Dorsolateral prefrontal cortex (tissue), 122 donors: ENCODE measurements at places on chromosomes 16 and 17.

- DNase-seq, result no peak
Measured at GRCh38 chr17:59512844-59513385, 52.5 kb upstream of the DHX40 start.

GRCh38 chr16:80377096-80377956 lies 163.5 kb upstream of the DYNLRB2 start:
- no peak for DNase-seq

- DNase-seq, result no peak
Measured at GRCh38 chr17:74027444-74027843, 176.0 kb upstream of the RPL38 start.

DNA sequence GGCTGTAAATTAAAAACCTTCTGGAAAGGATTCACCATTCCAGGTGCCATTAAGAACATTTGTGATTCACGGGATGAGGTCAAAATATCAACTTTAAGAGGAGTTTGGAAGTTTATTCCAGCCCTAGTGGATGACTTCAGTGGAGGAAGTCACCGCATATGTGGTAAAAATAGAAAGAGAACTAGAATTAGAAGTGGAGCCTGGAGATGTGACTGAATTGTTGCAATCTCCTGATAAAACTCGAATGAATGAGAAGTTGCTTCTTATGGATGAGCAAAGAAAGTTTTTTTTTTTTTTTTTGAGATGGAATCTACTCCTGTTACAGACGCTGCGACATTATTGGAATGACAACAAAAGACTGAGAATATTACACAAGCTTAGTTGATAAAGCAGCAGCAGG lies 26.7 kb downstream of the CCL4 start:
- no peak for DNase-seq

GRCh38 chr16:57994778-57995177 lies 5.7 kb downstream of the ZNF319 start:
- DNase-seq, result no peak

GRCh38 chr17:11823862-11824261 lies 173.4 kb downstream of the ZNF18 start:
- no peak for DNase-seq

DNA sequence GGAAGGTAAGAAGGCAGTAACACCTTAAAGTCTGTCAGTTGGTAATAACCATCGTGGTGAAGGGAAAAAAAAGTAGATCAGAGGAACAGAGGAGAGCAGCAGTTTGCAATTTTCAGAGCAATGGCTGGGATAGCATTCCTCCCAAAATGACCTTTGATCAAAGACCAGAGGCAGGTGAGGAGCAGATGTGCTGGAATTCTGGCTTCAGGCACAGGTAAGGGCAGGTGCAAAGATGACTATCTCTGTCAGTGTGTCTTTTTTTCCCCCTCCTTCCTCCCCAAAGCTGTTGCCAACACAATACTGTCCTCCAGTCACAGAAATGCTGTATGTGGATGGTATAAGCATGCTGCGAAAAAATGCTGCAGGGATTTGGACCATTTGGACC lies 166.7 kb downstream of the XYLT1 start:
- no peak for DNase-seq

- no peak for DNase-seq
Measured at GRCh38 chr16:1466968-1467521, 7.8 kb downstream of the CLCN7 start.

- DNase-seq, result no peak
Measured at GRCh38 chr17:40130352-40131042, 8.7 kb downstream of the MSL1 start.

- DNase-seq, result no peak
Measured at GRCh38 chr16:2857451-2858244, at the start of gene PRSS22. Gene PRSS22 (minus strand): TSS chr16:2858170. CDS start chr16:2858104, 66 bp downstream.

GRCh38 chr16:28494121-28494851 lies at the start of gene APOBR:
Gene APOBR (plus strand): TSS chr16:28494643. CDS start chr16:28494682, 39 bp downstream.
- no peak for DNase-seq

GRCh38 chr17:57499648-57500049 lies 243.3 kb downstream of the MSI2 start:
- DNase-seq, result no peak

DNA sequence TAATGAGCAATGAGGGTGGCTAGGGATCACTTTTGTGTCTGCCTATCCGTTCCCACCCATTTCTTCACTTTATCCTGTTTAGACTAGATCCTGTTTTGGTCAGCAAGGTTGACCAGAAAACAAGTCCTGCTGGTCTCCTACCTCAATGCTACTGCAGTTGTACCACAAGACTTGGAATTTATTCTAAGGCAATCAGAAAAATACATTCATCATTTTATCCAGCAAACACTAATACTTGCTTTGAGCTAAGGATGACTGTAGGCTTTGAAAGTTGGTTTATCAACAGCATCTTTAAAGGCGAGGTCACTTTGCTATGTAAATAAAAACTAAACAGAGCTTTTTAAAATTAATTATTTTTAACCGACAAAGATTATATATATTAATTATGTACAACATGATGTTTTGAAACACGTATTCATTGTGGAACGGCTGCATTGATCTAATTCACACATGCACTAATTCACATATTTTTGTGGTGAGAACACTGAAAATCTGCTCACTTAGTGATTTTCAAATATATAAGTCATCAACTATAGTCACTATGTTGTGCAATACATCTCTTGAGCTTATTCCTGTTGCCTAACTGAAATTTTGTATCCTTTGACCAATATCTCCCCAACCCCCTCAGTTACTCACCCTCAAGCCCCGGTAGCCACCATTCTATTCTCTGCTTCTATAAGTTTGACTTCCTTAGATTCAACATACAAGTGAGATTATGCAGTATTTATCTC lies 125.9 kb upstream of the HS3ST3A1 start:
- no peak for DNase-seq

- DNase-seq, result no peak
Measured at GRCh38 chr17:70855401-70856054, 686.2 kb downstream of the KCNJ2 start.

DNA sequence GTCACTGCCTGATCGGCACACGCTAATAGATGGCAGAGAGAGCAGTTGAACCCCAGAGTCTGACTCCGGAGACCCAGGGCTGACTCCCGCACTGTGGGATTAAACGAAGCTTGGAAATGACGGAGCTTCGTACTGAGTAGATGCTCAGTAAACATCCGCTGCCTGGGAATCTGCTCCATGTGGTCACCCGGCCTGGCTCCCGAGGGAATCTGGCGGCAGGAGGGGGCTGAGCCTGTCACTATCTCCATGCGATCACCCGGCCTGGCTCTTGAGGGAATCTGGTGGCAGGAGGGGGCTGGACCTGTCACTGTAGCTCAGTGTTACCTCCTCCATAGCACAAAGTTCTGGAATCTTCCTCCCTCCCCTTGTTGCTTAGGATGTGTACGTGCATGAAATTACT lies 139.7 kb upstream of the CIBAR2 start:
- DNase-seq, result no peak

DNA sequence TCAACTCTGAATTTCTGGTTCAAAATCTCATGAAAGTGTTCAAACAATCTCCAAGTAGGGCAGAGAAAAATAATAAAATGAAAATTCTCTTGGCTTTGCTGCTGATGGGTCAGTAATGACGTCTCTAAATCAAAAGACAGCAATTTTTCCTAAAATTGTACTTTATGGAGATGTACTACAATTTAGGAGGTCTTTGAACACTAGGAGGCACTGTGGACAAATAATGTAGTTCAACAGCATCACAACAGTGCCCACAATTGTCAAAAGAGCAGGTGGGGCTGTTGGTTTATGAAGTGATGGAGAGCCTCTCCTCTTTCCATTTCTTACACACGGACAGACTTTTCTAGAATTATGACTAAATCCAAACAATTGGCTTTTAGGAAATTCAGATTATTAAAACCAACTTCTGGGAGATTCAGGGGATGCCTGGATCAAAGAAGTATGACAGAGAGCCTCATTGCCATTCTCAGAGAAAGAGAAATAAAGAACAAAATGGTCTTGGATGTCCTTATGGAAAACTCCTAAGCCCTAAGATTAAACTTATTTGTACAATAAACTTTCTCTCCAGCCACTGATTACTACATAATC lies 23.8 kb downstream of the EZH1 start:
- no peak for DNase-seq

- DNase-seq, result no peak
Measured at GRCh38 chr16:51523400-51523799, 372.3 kb upstream of the SALL1 start.

DNA sequence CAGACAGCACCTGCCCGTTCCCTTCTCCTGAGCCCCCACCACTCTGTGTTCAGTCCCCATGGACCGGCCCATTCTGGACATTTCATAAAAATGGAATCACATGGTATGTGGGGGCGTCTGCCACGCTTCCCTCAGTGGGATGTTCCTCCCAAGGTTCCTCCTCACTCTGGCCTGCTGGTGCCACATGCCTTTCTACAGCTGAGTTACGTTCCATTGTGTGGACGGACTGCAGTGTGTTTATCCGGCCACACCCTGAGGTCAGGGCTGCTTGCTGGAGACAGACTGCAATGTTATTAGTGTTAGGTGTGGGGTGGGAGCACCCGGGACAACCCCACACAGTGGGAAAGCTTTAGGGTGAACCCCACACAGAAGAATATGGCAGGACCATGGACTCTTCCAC lies 5.9 kb upstream of the AATK start:
- DNase-seq, result no peak

DNA sequence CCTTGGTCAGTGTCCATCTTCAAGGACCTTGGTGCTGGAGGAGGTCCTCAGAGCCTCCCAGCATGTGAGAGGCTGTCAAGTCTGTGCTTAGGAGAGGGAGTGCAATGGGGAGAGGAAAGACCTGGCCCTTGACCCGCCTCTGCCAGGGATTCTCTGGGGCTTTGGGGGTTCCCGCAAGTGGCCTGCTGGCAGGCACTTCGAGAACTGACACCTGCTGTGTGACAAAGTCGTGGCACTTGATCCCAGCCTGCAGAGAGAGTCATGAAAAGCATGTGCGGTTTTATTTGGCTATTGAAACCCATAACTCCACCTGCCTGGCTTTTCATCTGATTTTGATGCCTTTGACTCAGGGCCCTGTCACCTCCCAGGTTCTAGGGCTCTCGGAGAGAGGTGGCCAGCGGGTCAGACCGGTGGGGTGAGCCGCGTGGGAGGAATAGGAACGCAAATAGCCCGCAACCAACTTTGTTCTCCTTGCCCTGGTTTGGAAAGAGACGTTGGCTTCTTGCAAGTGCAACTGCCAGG lies 42.8 kb upstream of the GSE1 start:
- DNase-seq, result no peak

DNA sequence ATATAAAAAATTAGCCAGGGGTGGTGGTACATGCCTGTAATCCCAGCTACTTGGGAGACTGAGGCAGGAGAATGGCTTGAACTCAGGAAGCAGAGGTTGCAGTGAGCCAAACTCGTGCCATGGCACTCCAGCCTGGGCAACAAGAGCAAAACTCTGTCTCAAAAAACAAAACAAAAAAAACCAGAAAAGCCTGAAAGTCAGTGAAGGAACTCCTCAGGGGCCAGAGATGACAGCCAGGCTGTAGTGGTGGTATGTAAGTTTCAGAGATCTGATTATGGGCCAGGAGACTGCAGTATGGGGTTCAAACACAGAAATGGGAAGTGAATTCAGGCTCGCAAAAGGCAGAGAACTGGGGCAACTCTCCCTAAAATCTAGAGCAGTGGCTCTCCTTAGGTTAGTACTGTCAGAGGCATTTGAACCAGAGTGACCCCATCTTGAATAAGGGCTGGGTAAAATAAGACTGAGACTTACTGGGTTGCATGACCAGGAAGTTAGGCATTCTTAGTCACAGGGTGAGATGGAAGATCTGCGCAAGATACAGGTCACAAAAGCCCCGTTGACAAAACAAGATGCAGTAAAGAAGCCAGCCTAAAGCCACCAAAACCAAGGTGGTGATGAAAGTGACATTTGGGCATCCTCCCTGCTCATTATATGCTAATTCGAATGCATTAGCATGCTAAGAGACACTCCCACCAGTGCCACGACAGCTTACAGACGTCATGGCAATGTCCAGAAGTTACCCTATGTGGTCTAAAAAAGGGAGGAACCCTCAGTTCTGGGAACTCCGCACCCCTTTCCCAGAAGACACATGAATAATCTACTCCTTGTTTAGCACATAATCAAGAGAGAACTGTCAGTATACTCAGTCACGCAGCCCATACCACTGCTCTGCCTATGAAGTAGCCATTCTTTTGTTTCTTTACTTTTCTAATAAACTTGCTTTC lies 120.2 kb upstream of the XYLT1 start:
- no peak for DNase-seq

DNA sequence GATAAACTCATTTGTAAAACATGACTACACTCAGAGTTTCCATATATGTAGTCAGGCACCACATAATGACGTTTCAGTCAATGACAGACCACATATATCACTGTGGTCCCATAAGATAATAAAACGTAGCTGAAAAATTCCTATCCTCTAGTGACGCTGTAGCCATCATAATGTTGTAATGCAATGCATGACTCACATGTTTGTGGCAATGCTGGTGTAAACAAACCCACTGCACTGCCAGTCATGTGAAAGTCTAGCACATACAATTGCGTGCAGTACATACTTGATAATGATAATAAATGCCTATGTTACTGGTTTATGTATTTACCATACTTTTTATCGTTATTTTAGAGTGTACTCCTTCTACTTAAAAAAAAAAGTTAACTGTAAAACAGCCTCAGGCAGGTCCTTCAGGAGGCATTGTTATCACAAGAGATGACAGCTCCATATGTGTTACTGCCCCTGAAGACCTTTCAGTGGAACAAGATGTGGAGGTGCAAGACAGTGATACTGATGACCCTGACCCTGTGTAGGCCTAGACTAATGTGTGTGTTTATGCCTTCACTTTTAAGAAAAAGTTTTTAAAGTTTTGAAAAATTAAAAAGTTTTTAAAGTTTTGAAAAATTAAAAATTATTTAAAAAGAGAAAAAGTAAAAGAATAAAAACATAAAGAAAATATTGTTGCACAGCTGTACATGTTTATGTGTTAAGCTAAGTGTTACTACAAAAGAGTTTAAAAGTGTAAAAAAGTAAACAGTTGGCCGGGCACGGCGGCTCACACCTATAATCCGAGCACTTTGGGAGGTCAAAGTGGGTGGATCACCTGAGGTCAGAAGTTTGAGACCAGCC lies 9.0 kb downstream of the STAT5B start:
- no peak for DNase-seq

DNA sequence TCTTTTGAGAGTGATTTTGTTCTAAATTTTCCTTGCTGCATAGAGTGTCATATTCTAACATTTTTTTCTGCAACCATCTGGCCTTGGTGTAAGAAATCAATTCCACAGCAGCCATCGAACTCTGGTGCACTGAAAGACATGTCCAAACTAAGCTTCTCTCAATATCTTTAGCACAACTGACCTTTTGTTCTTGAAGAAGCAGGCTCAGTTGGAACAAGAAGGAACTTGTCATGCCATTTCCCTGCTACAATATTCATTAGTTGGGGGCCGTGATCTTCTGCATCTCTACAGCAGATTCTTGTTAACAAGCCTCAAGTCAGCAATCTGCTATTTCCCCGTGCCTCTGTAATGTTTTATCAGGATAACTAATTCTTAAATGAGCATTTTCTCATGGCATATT lies 1305.6 kb downstream of the CDH11 start:
- DNase-seq, result no peak
